ENCODE measurements at places on chromosomes 1 and 21. TPM values are rescaled to one million over a fixed set of nuclear protein-coding genes. Genes with fewer than 3 reads are reported as not detected.

The PSMA5 gene
- 29.8 TPM for total RNA-seq

The NTMT2 gene
- total RNA-seq, result not detected

The NBPF8 gene
- 38.8 TPM for total RNA-seq

The NBPF4 gene
- total RNA-seq, result 0.11 TPM

The SPRR1A gene
- total RNA-seq, result not detected

The ACTA1 gene
- not detected for total RNA-seq

The SDC3 gene
- total RNA-seq, result not detected

The SPRR2G gene
- not detected for total RNA-seq

The HES4 gene
- 30.9 TPM for total RNA-seq

Measured in CD4-positive, alpha-beta T cell (primary cell).